ENCODE measurements at places on chromosomes 3 and 15. TPM values are rescaled to one million over a fixed set of nuclear protein-coding genes. Genes with fewer than 3 reads are reported as not detected.

The CHRNA7 gene
- 2.1 TPM for total RNA-seq

The GRIP2 gene
- total RNA-seq, result not detected

The EPHB3 gene
- total RNA-seq, result 2.5 TPM

The MORC1 gene
- total RNA-seq, result 0.36 TPM

The CASR gene
- not detected for total RNA-seq

The CHRNA5 gene
- total RNA-seq, result 5.1 TPM

The FAM174B gene
- total RNA-seq, result 7.7 TPM

The CSPG4 gene
- total RNA-seq, result 100 TPM

The GOLGA8M gene
- not detected for total RNA-seq

The SLC28A1 gene
- not detected for total RNA-seq

The TNFAIP8L3 gene
- total RNA-seq, result not detected

The TUSC7 gene
- not detected for total RNA-seq

The LRRC15 gene
- total RNA-seq, result not detected

The CDHR4 gene
- total RNA-seq, result not detected

The WDR49 gene
- 1.4 TPM for total RNA-seq

The GPR62 gene
- total RNA-seq, result not detected

The PTH1R gene
- 0.31 TPM for total RNA-seq
